ENCODE measurements at places on chromosomes 5 and 9. TPM values are rescaled to one million over a fixed set of nuclear protein-coding genes. Genes with fewer than 3 reads are reported as not detected.

DNA sequence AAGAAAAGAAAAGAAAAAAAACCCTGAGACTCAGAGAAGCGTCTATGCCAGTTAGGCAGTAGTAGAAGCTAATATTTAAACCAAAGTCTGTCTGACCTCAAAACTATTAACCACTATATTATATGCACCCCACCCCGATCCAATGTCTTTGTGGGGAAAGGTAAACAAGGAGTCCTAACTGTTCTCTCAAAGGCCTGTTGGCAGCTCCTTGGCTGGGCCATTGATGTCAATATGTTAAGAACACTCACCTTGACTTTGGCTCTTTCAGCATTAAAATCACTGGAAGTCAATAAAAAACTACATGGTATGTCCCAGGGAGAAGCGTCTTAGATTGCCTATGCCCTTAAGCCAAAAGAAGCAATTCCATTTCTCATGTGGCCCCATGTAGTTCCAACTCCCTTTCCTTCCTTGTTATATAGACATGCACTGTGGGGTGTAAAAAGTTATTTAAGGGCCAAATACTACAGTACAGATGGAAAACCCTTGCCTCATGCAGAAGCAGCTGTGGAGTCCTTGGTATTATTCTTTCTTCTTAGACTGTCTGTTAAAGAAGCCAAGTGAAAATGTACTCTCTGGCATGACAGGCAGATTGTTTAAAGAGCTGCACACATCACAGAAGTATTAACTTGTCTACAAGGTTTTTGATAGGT, 308.6 kb upstream of the RPS23 start:
- peak; percentile 47 for DNase-seq

GRCh38 chr9:86766912-86767311, 180.4 kb downstream of the GAS1 start:
- DNase-seq: no peak

DNA sequence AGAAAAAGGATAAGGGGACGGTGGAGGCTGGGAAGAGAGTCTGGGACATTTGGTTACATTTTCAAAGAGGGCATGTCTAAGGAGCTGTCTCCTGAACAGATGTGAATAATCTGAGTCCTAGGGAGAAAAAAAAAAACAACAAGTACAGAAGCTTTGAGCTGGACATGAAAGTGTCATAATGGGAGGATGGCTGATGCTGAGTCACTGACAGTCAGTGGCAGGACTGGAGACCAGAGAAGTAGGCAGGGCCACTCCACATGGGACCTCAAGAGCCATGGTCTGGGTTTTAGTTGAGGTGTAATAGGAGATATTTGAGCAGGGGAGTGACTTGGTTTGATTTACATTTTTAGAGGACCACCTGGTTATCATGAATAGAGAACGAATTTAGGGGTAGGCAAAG, 70.6 kb downstream of the DPYSL3 start:
- DNase-seq: no peak

DNA sequence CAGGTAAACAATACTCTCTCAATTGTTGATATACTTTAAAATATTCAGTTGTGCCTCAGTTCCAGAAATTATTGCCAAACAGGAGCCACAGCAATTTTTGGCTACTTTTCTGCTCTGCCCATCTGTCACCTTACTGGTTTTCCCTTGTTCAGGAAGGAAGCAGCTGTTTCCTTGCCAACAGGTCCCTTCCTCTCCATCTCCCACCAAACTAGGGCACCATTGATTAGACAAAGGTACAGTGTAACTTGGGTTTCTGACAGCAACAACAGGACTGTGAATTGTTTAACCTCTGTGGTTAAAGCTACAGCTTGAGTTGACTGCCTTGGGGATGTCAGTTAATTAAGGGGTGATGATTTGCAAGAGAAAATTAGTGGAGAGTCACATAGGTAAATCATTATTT, 76.9 kb downstream of the PIP5K1B start:
- DNase-seq: no peak

- DNase-seq: peak; percentile 48
Measured at GRCh38 chr5:142611154-142611553, 74.7 kb downstream of the FGF1 start.

DNA sequence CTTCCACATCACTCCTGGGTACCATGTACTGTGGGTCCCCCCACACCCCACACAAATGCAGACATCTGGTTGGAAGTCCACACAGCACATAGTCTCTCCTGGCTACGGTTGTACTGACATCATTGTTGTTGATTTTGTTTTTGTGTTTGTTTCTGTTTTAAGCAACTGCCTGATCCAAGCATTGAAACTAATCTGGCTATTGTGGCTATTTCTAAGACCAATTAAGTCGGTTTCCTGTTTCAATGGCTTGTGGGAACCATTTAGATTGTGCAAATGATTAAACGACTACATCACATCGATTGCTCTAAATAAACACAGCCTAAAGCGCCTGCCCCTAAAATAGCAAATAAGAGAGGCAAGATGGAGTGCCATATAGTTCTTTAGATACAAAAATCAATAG, 226.8 kb upstream of the IRX4 start:
- DNase-seq: no peak

DNA sequence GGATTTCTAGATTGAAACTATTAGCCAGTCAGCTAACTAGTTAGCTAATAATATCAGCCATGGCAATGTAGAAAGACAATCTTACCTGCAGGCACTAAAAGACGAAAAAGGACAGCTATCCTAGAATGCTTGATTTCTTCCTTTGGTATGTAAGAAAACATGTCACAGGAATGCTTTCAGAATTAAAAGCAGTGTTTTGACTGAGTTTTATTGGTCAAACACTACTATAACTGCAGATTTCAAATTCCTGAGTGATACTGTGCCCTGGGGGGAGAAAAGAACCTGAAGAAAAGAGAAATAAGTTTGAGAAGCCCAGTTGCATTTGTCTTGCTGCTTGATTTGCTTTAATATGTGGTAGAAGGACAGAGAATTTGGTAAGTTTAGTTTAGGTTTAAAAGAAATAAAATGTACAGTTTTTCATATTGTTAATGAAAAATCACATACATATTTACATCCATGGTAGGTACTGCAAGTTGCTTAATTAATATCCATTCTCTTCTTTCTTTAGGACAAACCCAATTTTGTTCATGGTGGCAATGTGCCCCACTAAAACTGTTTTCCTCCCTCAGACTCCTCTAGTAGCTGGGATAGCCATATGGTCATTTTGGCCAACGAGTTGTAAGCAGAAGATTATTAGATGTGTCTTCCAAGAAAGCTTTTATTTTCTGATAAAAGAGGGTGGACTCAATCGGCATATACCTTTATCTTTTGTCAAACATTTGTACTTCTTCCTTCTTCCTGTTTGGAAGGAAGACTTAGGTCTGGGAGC, 4.3 kb upstream of the FAM169A start:
- no peak for DNase-seq

- peak; percentile 35 for DNase-seq
Measured at GRCh38 chr5:57176350-57176857, 2.5 kb downstream of the GPBP1 start.

- DNase-seq: no peak
Measured at GRCh38 chr5:113215401-113216060, 219.3 kb downstream of the TSSK1B start.

DNA sequence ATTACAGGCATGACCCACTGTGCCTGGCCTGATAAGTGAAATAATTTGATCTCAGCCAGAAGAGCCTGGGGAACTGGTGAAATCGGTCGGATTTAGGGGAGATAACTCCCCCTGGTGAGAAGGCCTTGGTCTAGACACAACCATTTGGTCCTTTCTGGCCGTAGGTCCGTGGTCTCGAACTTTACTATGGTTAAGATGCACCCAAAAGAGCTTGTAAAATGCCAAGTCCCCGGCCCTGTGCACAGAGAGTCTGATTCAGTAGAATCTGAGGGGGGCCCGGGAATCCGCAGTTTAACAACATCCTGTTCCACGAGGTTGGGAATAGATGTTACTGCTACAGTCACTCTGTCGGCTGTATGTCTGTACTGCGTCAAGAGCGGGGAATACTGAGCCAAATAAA, 140.7 kb downstream of the C9orf50 start:
- no peak for DNase-seq

DNA sequence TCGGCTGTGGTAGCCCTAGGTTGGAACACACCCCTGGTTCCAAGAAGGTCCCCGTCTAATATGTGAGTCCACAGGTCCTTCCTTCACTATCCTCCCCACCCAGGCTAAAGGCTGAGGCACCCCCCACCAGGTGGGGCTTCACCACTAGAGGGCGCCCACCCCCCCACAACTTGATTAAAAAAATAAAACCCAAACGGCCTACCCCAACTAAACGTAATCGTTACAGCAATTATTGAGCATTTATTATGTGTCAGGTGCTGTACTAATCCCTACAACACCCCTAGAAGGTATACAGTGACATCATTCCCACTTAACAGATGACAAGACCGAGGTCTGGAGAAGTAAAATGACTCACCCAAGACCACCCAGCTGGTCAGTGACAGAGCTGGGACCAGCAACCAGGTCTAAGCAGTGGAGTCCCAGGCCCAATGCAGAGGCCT, 65.0 kb downstream of the FGF18 start:
- no peak for DNase-seq

- no peak for DNase-seq
Measured at GRCh38 chr9:97858393-97858713, 5.3 kb downstream of the FOXE1 start.

GRCh38 chr5:30368064-30368463, 825.4 kb upstream of the CDH6 start:
- no peak for DNase-seq

DNA sequence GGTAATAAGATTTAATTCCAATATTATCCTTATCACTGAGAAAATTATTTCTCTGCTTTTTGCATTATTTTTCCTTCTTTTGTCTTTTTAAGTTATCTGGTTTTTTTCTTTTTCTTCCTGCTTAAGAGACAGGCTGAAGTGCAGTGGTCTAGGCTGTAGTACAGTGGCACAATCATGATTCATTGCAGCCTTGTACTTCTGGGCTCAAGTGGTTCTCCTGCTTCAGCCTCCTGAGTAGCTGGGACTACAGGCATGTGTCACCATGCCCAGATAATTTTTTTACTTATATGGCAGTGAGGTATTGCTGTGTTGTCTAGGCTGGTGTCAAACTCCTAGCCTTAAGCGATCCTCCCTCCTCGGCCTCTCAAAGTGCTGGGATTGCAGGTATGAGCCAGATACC, 93.9 kb downstream of the SLC44A1 start:
- DNase-seq: no peak

GRCh38 chr5:178155065-178155464, 1.4 kb upstream of the NHP2 start:
- no peak for DNase-seq

DNA sequence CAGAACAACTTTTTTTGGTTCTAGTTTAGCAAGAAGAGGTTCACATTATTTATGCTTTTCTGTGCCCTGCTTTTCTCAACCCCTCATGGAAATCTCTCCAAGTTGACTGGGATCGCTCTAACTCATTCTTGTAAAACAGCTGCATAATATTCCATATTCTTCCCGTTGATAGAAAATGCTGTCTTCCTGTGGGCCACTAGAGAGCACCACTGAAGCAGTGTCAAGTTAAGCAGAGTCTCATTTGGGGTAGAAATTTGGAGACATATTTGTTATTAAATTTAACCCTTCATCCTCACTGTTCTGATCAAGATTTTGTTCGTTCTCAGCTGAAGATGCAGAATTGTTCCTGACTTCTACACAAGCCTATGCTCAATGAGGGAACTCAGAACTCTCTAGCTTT, 140.1 kb downstream of the CEMIP2 start:
- no peak for DNase-seq

DNA sequence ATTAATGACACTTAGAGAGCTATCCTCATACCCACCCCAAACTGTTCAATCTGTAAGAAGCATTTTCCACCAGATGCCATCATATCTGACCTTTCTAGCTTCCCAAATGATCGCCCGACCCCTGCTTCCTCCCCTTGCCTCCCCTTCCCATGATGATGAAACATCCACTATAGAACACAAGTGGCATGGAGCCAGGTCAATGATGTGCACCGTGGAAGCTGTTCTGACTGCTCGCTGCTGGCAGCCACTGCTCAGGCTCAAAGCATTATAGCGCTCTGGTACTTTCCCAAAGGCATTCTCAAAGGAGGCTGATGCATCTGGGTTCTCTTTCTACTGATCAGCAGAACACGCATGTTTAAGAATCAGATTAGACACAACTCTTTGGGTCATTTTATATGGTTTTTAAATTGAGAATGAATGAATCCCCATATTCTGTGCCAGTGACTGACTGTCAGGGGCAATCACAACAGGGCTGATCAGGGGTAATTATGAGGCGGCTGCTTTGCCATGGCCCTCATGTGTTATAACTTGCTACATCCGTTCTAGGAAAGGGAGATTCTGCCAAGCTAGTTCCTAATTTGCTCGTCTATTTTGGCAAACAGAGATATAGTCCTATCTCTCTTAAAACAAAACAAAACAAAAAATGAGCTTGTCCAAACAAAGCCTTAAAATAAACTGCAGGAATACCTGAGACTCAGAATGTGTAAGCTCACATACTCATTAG, 343.7 kb downstream of the ENC1 start:
- peak; percentile 82 for DNase-seq

DNA sequence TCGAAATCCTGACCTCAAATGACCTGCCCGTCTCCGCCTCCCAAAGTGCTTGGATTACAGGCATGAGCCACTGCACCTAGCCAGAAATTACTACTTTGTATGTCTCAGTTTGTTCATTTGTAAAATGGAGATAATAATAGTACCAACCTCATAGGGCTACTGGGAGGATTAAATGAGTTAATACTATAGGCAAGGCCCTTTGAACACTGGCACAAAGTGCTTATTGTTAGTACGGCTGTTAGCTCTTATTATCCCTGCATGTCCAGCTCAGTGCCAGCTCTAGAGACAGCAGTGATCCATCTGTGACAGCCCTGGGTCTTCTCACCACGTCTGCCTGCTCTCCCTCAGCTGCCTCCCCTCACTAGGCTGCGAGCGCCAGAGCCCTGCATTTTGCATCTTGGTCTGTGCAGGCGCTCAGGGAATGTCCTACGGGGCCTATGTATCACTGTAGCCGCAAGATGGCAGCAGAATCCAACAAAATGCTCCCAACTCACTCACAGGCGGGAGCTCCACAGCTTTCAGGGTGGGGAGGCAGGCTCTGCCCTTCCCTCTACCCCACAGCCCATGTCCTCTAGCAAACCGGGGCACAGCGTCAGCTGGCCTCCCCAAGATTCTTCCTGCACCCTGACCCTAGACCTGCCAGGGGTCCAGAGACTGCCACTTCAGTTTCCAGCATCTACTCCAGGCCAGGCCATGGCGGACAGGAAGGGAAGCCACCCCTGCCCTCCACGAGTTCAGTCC, 17.7 kb upstream of the AKNA start:
- peak; percentile 64 for DNase-seq

GRCh38 chr5:168877132-168877892, 298.1 kb upstream of the PANK3 start:
- no peak for DNase-seq

DNA sequence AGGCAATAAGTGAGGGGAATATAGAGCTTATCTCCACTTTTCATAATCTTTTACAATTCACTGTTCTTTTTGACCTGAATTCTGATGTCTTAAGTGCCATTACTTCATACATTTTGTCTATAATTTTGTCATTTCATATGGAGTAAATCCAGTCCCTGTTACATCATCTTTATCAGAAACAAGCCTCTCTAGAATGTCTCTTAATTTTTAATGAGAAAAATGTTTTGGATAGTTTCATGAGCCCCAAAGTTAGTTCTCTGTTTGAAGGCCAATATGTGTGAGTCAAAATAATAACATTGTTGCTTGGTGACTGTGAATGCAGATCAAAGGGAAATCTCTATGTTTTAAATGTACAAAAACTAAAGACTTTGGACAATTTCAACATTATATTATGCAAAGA, 329.6 kb upstream of the ARRDC3 start:
- DNase-seq: peak; percentile 4

The IL7R gene
- polyA plus RNA-seq: 8.9 TPM

The PCDHB9 gene
- polyA plus RNA-seq: 4.0 TPM

The IFNE gene
- 0.20 TPM for polyA plus RNA-seq

The PCDHA9 gene
- 0.06 TPM for polyA plus RNA-seq

The ACTBL2 gene
- not detected for polyA plus RNA-seq

The RELL2 gene
- 0.37 TPM for polyA plus RNA-seq

The EIF4E1B gene
- polyA plus RNA-seq: not detected

The AP3B1 gene
- polyA plus RNA-seq: 54.3 TPM
